AG08396 (cell line): ENCODE measurements at places on chromosomes 2 and 18.

GRCh38 chr2:238900511-238900910 is 52.6 kb downstream of the TWIST2 start:
- peak; percentile 12 for DNase-seq

DNA sequence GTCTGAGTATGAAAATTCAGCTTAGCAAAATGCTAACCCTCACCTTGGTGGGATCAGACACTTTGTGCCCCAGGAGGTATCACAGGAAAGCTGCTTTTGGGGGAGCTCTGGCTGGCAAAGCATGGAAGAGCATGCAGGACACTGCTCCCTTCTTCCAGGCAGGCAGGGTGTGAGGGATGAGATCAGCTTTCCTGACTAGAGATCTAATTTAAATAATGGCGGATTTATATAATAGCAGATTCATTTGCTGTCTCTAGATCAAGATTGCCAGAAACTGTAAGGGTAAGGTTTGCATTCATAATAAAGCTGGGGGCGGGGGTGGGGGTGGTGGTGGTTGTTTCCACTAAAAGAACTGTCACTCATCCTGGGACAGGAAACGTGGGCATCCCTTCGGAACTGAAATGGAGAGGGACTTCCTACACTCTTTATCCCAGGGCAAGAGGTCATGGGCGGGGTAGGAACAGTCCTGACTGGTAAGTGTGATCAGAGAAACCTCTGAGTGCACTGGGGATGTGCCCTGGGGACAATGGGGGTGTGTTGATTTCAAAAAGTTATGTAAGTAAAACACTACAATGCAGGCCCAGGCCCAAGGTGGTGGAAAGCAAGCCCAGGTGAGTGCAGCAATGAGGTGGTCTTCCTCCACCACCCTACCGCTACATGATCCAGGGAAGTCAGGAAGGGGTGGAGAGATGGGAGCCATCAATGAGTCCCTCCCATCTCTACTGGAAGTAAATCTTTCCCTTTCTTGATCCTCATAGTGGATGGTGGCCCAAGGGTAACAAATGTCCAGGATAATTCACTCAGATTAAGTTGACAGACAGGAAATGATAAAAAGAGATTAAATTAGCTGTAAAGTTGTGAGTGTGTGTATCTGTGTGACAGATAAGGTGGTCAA is 171.4 kb upstream of the SERPINE2 start:
- DNase-seq: no peak

DNA sequence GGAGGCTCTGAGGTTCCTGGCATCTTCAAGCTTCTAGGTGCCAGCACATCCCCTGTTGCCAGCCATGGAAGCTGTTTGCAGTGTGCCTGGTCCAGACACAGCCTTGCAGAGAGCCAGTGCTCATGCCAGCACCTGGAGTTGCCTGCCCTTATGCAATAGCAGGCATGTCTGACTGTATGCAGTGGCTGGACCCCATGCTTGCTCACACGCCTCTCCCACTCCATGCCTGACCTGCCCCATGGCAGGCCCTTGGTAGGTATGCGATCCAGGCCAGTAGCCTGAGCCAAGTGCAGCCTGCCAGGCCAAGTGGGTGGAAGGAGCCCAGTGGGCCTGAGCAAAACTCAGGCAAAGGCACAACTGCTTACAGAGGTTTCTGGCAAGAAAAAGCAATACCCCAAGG is 19.5 kb upstream of the SP140L start:
- no peak for DNase-seq

- no peak for DNase-seq
Measured at GRCh38 chr2:200121931-200122330, 166.5 kb downstream of the MAIP1 start.

DNA sequence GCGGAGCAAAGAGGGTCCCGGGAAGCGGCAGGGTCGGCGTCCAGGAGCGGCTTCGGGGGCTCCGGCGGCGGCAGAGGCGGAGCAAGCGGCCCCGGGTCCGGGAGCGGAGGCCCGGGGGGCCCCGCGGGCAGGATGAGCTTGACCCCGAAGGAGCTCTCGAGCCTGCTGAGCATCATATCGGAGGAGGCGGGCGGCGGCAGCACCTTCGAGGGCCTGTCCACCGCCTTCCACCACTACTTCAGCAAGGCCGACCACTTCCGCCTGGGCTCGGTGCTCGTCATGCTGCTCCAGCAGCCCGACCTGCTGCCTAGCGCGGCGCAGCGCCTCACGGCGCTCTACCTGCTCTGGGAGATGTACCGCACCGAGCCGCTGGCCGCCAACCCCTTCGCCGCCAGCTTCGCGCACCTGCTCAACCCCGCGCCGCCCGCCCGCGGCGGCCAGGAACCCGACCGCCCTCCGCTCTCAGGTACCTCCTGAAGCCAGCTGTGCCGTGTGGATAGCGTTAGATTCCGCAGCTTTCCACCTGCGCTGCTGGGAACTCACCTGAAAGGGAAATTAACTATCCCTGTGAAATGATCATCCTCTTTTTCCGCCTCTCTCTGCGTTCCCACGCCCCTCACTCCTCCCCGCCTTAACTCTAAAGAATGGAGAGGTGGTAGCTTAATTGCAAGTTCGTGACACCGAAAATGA is 472 bp downstream of the CNOT11 start:
- peak; percentile 63 for DNase-seq

GRCh38 chr2:191148791-191149190 is 2.0 kb downstream of the STAT4 start:
- DNase-seq: no peak

DNA sequence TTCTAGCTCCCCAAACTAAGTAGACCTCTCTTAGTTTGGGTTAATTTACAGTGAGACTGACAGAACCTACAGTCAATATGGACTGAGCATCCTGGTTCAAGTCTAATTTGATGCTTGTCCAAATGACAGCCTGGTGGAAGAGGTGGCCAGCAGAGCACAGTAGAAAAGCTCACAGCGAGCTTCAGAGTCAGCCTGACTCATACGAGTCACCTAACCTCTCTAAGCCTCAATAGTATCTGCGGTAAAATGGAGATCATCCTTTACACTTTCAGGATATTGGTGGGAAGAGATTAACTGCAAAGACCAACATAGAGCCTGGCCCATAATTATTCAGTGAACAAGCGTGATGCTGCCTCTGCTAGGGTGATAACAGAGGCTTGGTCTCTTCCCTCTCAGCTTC is 54.5 kb downstream of the DOCK10 start:
- DNase-seq: no peak

DNA sequence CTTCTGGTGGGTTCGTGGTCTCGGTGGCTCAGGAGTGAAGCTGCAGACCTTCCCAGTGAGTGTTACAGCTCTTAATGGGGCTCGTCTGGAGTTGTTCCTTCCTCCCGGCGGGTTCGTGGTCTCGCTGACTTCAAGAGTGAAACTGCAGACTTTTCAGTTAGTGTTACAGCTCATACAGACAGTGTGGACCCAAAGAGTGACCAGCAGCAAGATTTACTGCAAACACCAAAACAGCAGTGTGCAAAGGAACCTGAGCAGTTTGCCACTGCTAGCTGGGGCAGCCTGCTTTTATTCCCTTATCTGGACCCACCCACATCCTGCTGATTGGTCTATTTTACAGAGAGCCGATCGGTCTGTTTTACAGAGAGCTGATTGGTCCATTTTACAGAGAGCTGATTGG is 55.6 kb downstream of the CHRNA1 start:
- no peak for DNase-seq

DNA sequence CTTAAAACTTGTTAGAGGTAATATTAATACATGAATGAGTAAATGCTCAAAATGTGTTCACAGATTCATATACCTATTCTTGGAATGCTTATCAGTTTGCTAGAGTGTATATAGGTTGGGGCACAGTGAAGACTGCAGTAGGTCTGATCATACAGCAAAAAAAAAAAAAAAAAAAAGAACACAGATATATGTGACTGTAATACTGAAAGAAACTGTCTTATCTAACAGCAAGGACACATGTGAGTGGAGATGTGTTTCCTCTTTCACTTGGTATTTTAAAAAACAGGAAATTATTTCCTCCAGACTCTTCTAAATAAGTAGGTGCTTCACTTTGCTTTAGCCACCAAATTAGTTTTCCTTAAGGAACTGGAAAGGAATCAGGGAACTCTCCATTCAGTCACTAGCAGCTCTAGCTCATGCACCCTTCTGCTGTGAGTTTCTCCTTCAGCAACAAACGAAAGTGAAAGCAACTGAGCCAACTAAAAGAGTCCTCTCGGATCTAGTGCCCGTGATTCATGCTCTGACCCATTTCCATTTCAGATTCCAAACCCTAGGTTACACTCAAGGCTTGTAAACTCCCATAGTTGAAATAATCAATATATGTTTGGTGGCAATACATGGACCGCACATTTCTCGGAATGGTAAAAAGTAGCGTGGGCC is 98.5 kb downstream of the DSEL start:
- peak; percentile 56 for DNase-seq

DNA sequence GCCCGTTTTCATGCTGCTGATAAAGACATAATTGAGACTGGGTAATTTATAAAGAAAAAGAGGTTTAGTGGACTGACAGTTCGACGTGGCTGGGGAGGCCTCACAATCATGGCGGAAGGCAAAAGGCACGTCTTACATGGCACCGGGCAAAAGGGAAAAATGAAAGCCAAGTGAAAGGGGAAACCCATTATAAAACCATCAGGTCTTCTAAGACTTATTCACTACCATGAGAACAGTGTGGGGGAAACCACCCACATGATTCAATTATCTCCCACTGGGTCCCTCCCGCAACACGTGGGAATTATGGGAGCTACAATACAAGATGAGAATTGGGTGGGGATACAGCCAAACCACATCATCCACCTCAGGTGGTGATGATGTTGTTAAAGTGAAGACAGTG is 3.3 kb upstream of the RAB12 start:
- DNase-seq: no peak

DNA sequence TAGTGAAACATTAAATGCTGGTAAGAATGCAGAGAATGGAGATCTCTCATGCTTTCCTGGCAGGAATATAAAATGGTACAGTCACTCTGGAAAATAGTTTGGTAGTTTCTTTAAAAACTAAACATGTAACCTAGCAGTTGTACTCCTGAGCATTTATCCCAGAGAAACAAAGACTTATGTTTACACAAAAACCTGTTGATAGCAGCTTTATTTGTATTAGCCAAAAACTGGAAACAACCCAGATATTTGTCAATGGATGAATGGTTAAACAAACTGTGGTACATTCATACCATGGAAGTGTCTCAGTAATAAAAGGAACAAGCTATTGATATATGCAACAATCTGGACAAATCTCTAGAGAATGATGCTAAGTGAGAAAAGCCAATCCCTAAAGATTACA is 81.7 kb upstream of the CTAGE1 start:
- no peak for DNase-seq

GRCh38 chr2:225400060-225400511 is 576 bp downstream of the NYAP2 start:
- peak; percentile 46 for DNase-seq

GRCh38 chr2:183117226-183117625 is 7.0 kb upstream of the NUP35 start:
- no peak for DNase-seq

- DNase-seq: no peak
Measured at GRCh38 chr2:178418426-178418825, 32.5 kb downstream of the PRKRA start.

GRCh38 chr2:95012881-95013550 is 12.5 kb upstream of the MAL start:
- DNase-seq: peak; percentile 40

DNA sequence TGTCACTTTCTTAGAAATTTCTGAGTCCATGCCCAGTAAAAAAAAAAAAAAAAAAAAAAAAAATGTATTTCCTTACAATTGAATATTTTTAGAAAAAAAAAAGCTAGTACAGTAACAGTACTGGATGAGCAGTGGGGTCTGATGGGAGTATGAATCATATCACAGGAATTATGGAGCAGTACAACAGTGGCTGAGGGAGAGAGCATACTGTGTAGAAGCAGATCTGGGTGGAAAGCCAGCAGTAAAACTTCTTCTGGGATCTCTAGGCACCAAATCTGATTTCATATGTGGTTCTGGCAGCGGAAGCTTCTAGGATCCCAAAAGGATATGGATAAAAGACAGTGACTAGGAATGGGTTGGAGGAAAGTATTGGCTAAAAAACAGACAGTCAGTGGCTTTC is 414.9 kb upstream of the FSHR start:
- DNase-seq: no peak

GRCh38 chr2:173705656-173706055 is 259.5 kb downstream of the SP3 start:
- DNase-seq: no peak

GRCh38 chr2:10814571-10815331 is 2.2 kb upstream of the PDIA6 start:
- DNase-seq: no peak

- no peak for DNase-seq
Measured at GRCh38 chr2:30272286-30272685, 41.0 kb downstream of the LBH start.

DNA sequence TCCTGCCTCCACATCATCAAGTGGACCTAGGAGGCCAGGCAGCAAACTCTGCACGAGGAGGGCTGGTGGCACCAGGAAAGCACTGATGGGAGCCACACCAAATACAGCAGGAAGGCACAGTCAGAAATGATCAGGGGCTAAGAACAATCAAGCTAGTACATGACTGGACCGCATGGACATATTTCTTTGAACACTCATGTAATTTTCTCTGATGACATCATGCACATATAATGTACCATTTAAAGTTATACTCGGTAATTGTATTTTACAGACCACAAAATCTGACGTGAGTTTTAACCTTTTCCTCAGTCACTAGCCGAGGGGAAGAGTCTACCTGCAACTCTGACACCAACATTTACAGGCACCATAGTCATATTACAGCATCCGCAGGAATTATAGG is 76.7 kb downstream of the XDH start:
- peak; percentile 57 for DNase-seq

- peak; percentile 41 for DNase-seq
Measured at GRCh38 chr18:45521777-45522176, 93.5 kb upstream of the SLC14A2 start.

GRCh38 chr2:12440731-12441130 is 276.0 kb upstream of the TRIB2 start:
- DNase-seq: no peak

DNA sequence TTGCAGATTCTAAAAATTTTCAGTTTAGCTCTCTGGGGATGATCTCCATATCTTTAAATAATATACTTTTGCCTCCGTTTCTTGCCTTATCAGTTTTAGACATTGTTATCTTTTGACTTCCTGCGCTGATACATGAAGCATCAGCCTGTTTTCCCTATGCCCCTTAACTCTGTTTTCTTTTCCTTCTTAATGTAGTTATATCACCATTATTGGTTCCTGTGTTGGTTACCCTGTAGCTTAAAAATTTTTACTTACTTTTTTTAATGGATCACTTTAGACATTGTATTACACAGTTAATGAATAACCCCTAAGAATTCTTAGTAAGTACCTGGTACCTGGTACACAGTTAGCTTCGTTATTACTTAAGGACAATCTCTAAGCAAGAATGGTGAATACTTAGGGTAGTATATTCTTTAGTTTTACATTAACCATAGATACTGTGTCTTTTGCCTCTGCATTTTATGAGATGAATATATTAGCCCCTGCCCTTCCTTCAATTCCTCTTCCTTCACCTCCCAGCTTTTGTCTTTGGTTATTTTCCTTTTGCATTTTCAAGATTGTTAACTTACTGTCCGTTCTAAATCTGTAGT is 40.9 kb downstream of the BABAM2 start:
- no peak for DNase-seq

- DNase-seq: no peak
Measured at GRCh38 chr2:173999272-173999671, 34.1 kb upstream of the SP3 start.

GRCh38 chr2:222722327-222722946 is 51.0 kb downstream of the MOGAT1 start:
- DNase-seq: no peak

- DNase-seq: no peak
Measured at GRCh38 chr18:31040686-31041270, 1.8 kb downstream of the DSC3 start.

GRCh38 chr2:6664332-6665061 is 201.2 kb downstream of the CMPK2 start:
- DNase-seq: no peak
